Umbilical cord (tissue), 2 donors: ENCODE measurements at places on chromosomes 4 and X. TPM values are rescaled to one million over a fixed set of nuclear protein-coding genes. Genes with fewer than 3 reads are reported as not detected.

The NHS gene
- 3.6 TPM for total RNA-seq

DNA sequence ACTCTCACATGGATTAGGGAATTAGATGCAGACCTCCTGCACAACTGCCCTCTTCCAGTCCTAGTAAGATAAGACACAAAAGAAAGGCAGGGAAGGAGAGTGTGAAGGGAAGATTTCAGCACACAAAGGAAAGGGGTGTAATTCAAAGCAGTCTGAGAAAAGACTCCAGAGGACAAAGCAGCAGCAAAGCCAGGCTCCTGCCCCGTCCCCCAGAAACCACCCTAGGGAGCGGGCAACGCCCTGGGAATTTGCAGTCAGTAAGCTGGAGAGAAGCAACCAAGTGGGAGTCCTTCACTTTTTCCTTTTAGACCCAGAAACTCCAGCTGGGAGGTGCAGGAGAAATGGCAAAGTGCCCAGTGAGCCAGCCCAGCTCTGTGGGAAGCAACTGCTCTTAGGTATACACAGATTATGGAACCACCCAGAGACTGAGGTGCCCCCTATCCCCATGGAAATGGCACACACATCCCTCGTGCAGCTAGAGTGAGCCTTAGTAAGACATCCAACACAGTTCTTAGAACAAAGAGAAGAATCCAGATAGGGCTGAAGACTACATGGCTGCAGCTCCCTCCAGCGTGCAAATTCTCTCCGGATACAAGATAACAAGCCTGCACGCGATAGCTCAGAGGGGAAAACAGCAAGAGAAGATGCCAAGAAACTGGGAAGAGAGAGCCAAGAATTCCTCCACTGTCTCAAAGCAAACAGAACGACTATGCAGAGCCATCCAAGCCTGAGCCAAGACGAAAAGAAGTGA lies 26.5 kb upstream of the IRAK1 start:
- peak; percentile 93 for DNase-seq

The PABPC5 gene
- total RNA-seq, result 7.5 TPM

- DNase-seq, result no peak
These were observed 112.1 kb downstream of the DRD5 start for GRCh38 chr4:9893329-9894108.

DNA sequence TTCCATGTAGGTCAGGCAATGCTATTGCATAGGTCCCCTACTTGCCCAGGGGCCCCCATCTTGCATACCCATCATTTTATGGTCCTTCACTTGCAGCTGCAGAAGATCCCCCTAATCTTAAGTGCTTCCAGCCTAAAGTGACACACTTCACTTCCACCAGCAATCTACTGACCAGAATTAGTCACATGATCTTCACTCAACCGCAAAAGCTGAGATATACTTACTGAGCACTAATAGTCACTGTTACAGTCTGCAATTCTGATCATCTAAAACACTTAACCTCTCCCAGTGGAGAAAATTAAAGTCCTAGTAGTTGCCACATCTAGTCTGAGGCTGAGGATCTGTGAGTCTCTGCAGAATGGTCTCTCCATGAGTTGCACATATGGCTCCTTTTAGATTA lies 82.1 kb downstream of the AREG start:
- DNase-seq, result no peak

DNA sequence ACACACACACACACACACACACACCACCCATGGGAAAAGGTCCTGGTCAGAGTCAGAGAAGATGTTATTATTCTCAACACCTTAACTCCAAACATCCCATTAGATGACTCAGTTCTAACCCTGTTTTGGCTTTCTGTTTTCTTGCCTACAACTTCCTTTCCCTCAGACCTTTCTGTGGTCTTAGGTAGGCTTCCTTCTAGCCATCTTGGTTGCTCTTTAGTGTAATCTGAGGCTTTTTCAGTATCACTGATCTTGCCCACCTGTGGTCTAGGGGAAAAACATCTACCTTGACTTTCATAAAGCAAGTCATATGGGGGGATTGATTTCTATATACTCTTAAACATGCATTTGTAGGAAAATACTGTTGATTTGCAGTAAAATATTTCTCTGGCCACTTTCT lies 56.9 kb downstream of the ATG4A start:
- DNase-seq, result no peak

- DNase-seq, result no peak
These were observed 107.9 kb downstream of the FBXW7 start for GRCh38 chr4:152427981-152428380.

GRCh38 chr4:6044805-6045204 lies 26.6 kb upstream of the C4orf50 start:
- no peak for DNase-seq

The SULT1B1 gene
- total RNA-seq, result 7.9 TPM

The LETM1 gene
- 37.6 TPM for total RNA-seq

- peak; percentile 62 for DNase-seq
These were observed 43.1 kb upstream of the FGF2 start for GRCh38 chr4:122783301-122784215.

The SMPX gene
- total RNA-seq, result 0.72 TPM

- DNase-seq, result no peak
These were observed 53.1 kb downstream of the ARHGEF38 start for GRCh38 chr4:105605493-105605892.

DNA sequence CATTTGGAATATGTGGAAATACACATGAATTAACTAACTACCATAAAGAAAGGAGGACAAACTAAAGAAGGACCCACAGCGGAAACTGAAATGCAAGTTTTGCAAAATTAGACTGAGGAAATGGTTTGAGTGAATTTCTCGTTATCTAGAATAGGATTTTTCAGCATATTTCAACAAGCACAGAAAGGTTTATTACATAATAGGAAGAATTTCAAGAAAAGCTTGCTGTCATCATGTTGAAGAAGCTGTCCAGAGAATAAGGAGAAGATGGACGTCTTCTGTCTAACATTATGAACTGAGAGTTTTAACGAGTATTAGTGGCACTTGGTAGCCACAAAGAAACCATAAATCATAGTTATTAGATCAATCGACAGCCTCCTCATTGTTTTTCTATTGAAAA lies 45.0 kb downstream of the TEC start:
- DNase-seq, result no peak

DNA sequence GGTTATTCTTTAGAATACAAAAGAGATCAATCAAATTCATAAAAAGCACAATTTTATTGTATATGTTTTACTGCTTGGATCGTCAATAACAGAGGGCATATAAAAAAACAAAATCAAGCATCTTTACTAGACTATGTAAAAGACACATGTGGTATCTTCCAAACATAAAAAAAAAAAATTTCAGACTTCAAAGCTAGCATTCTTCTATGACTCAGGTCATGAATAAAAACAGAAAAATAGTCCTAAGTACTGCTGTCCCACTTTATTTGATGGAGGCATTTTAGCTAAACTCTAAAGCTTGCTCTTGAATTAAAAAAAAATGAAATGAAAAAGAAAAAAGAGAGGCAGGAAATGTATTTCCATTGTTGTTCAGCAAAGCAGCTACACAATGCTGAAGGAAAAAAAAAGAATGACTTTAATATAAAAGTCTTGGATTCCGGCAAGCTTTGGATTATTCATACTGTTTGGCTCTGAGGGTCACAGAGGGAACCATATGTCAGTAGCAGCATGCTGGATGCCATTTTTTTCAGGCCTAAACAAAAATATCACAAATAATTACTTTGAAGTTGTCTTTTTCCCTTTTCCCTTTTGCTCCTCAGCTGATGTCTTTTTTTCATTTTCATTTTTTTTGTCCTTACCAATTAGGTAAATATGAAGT lies 249.1 kb upstream of the DIAPH2 start:
- DNase-seq, result no peak

DNA sequence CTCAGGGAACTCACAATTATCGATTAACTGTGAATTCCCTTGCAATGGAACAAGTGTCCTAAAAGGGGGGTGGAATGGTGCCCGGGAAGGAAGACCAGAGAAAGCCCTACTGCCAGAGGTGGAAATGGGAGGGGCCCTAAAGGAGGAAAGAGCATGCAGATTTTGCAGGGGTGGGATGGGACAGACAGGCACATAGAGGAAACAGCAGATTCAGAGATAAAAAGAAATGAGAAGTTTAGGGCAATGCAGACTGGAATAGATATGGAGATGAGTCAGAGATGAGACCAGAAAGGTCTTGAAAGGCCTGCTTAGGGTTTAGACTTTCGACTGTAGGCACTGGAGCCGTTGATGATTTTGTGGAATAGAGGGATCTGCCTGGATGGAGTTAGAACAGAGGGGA lies 57.4 kb upstream of the PITX2 start:
- peak; percentile 74 for DNase-seq

GRCh38 chr4:177232473-177232872 lies 77.2 kb upstream of the NEIL3 start:
- DNase-seq, result peak; percentile 19

GRCh38 chrX:120147537-120147936 lies 10.9 kb upstream of the RHOXF2 start:
- no peak for DNase-seq

DNA sequence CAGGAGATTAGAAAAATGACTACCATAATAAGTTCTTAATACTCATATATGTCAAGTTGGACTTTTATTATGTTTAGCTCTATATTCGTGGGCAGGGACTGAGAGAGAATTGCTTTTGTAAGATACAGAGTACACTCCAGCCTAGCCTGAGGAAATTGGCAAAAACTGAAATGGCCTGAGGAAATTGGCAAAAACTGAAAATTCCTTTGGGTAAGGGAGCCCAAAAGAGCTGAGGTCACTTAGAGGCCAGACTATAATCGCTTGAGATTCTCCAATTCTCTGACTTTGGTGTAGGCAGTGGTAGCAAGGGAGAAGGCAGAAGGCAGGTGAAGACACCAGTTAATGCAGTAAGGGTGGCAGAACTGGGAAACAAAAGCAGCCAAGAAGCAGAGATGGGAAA lies 124.5 kb upstream of the HCCS start:
- DNase-seq, result no peak

The CXCL5 gene
- total RNA-seq, result 2.6 TPM

DNA sequence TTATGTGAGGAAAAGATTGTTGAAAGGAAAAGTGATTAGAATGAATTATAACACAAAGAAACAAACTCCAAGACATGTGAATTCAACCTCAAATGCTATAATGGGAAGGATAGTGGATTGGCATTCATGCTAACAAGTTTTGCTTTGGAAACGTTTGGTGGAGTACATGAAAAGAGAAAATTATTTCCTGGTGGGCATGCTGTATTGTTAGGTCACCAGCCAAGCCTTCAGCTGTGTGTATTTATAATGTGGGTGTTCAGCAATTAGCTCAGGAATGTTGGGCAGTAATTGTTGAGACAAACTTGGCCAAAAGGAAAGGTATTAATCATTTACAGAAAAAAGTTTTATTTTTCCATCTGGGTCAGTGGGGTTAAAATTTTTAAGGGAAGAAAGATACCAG lies 198.9 kb upstream of the ARSJ start:
- no peak for DNase-seq

DNA sequence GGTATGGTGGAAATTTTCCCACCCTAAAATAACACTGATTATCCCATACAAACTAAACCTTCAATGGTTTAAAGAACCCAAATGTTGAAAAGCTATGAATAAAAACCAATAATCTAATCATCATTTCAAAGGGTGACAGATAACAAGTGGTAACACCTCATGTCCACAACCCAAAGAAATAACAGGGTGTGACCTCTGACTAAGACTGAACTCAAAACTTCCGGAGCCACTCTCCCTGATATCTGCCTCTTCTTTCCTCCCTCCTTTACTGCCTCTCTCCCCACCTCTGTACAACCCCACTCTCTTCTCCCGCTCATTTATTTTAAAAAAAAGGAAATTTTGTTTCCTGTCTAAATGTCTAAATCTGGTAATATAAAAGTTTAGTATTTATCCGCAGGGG lies 11.5 kb downstream of the FBXW7 start:
- DNase-seq, result no peak

DNA sequence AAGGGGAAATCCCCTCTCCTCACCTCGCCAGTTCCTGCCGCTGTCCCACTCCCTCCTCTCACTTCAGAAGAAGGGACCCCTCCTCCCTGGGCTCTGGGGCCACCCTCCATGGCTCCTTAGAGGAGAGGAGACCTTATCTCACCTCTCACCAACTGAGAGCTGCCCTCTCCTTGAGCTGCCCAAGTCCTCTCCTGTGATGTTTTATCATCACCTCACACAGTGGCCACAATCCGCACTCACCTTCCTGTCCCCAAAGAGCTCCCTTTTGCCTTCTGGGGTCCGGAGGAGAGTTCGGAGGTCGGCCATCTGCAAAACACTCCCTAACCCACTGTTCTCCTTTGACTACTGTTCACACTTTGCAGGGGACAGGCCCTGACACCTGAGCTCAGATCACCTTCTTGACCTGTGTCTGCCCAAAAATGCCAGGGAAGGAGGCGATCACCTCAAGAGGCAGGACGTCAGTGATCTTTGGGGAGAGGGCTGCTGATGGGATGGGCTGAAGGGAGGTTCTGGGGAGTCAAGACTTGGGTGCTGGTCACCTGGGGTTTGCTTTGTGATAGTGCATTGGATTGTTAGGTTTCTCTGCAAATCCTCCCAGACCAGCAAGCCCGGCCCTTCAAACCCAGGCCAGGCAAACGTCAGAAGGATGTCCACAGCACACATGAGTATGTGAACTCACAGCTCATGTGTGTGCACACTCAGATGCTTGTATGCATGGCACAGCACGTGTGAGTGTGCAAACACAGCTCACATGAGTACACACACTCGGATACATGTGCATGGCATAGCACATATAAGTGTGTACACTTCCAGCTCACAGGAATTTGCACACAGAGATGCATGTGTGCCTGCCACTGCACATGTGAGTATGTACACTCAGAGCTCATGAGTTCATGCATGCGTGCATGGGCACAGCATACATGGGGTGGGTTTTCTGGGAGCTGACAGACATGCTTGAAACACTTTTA lies 41.8 kb downstream of the HTRA3 start:
- no peak for DNase-seq

- DNase-seq, result peak; percentile 36
These were observed 44.5 kb downstream of the FGFRL1 start for GRCh38 chr4:1055721-1056590.

- DNase-seq, result no peak
These were observed 76.0 kb upstream of the MXD4 start for GRCh38 chr4:2337896-2338295.
